ENCODE measurements at places on chromosomes 7 and 10.

DNA sequence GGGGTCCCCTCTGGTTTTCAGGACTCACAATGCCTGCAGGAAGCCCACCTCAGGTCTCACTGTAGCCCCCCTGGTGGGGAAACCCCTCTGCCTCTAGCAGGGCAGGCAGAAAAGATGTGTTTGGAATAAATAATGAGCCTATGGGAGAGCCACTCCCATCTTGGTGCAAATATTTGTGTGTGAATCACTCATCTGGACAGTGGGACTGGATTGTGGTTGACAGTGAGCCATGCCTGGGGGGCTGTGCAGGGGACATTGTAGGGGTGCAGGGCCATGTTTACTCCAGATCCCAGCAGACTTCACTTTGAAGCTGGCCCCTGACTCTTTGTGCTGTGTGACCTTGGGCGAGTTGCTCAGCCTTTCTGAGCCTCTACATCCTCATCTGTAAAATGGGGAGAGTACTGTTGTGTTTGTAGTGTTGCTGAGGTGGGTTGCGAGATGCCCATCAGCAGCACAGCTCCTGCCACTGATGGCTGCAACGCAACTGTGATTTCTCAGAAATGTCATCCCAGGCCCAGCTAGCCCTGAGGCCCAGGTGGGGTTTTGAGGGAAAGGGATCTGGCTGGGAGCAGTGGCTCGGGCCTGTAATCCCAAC is 20.7 kb downstream of the GTF2IRD1 start:
- no peak for DNase-seq

DNA sequence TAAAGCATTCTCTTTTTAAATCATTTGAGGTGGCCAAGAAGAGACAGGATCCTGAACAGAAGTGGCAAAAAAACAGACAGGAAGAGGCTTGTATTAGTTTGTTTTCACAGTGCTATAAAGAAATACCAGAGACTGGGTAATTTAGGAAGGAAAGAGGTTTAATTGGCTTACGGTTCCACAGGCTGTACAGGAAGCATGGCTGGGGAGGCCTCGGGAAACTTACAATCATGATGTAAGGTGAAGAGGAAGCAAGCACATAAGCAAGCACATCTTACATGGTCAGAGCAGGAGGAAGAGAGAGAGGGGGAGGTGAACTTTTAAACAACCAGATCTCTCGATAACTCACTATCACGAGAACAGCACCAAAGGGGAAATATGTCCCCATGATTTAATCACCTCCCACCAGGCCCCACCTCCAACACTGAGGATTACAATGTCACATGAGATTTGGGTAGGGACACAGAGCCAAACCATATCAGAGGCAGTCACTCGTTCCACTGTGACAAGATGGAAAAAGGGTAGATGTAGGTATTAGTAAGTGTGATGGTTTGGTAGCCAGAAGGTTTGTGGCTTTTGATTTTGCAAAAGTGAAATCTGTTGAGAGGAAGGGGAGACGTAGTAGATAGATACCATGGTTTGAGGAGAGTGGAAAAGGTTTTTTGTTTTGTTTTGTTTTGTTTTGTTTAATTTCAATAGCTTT is 5.1 kb downstream of the MSRB2 start:
- DNase-seq: no peak

GRCh38 chr7:1532456-1533254 is 2.2 kb downstream of the MAFK start:
- peak; percentile 60 for DNase-seq

DNA sequence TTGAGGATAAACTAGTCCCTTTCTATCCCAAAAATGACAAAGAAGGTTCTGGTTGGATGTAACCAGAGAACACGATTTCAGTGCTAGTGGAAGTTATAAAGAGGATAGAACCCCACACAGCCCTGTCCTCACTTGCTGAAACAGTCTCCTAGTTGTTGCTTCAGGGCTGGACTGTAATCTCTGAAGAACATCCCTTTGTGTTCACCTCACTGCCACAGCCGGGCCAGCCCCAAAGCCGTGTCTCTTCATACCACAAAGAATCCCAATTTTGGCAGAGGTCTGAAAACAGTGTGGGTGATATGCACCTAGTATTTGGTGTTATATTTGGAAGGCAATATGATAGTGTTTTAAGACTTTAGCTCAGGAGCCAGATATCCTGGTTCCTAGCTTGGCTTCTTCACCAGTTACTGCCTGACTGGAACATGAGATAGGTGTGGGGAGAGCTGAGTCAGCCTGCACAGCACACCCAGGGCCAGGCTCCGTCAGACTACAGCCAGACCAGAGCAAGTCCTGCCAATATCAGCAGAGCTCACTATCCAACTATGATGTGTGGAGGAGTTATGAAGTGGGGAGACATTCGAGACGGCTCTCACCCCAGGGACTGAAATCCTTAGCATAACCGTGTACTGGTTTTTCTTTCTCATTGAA is 21.2 kb downstream of the CYP3A4 start:
- DNase-seq: peak; percentile 42

- no peak for DNase-seq
Measured at GRCh38 chr10:103552856-103553742, 59.6 kb downstream of the NEURL1 start.

DNA sequence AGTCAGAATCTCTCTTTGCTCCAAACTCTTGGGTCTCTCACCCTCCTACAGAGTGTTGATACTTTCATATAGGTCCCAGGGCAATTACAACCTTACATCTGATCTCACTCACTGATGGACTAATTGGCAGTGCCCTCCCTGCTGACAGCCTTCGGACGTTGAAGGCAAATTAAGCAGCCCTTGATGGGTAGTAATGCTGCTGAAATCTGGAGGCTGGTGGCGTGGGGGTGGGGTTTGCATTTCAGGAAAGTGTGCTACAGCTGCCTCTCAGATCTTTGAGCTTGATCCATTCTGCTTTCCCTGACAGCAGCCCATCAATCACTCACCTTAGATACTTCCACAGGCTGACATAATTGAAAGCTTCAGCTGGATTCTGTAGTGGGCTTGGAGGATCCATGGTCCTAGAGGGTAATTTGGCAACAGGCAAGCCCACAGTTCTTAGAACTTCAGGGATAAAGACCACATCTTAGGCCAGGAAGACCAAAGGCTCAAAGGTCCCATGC is 349.1 kb upstream of the PODXL start:
- DNase-seq: no peak

All from erythroblast (primary cell).